Activated T-helper 1 cell treated with anti-CD3 and anti-CD28 coated beads, Interleukin-12 subunit alpha, Interleukin-12 subunit beta, Interleukin-2, Interleukin-4 antibody, amounts not matched to agents 30 ng/mL and 10 ng/mL and 1 ng/mL, durations not matched to agents 14 hours and 24 hours and 36 hours (primary cell): ENCODE measurements at places on chromosomes 1 and 21. TPM values are rescaled to one million over a fixed set of nuclear protein-coding genes. Genes with fewer than 3 reads are reported as not detected.
A peak's percentile ranks its signal among the peaks of the same experiment; 100 is the strongest.

Gene KCNE2
- not detected in 2 replicates for total RNA-seq

Gene AGBL4
- total RNA-seq, result not detected in 2 replicates

Gene WNT9A
- total RNA-seq, result not detected in 2 replicates

Gene GRIK1
- not detected in 2 replicates for total RNA-seq

Gene PDZK1IP1
- not detected in 2 replicates for total RNA-seq

Gene S100A12
- total RNA-seq, result not detected in 2 replicates

Gene ACTA1
- 0.20 TPM in 1 of 2 replicates, not detected in the other for total RNA-seq

Gene ITLN2
- not detected in 2 replicates for total RNA-seq

- peak; percentile 30 for DNase-seq
- peaks cover 2% of the 10 kb centered on the region for H3K36me3 ChIP-seq
- H3K4me3 ChIP-seq, result peak overlapping the region; percentile 46
- peaks cover 88% of the 10 kb centered on the region for H3K4me1 ChIP-seq
- peak overlapping the region; percentile 85 for H3K27ac ChIP-seq
- H3K27me3 ChIP-seq, result peaks cover 9% of the 10 kb centered on the region
Observed at GRCh38 chr1:182629499-182630096, 25.4 kb upstream of the RGS16 start.

DNA sequence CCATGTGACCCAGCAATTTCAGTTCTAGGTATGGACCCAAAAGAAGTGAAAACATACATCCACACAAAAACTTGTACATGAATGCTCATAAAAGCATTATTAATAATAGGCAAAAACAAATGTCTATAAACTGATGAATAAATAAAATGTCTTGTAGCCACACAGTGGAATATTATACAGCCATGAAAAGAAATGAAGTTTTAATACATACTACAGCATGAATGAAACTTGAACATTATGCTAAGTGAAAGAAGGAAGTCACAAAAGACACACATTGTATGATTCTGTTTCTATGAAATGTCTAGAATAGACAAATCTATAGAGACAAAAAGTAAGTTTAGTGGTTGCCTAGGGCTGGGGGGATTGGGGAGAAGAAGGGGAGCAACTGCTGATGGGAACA is 130.2 kb downstream of the CDC7 start:
- peaks cover 7% of the 10 kb centered on the region for H3K4me1 ChIP-seq
- H3K27ac ChIP-seq, result no peak overlapping the region
- H3K4me3 ChIP-seq, result no peak overlapping the region
- no peak for DNase-seq

GRCh38 chr1:117301901-117302300 is 65.3 kb upstream of the MAN1A2 start:
- H3K27me3 ChIP-seq, result no peaks in the 10 kb centered on the region
- DNase-seq, result no peak
- no peaks in the 10 kb centered on the region for H3K4me1 ChIP-seq

DNA sequence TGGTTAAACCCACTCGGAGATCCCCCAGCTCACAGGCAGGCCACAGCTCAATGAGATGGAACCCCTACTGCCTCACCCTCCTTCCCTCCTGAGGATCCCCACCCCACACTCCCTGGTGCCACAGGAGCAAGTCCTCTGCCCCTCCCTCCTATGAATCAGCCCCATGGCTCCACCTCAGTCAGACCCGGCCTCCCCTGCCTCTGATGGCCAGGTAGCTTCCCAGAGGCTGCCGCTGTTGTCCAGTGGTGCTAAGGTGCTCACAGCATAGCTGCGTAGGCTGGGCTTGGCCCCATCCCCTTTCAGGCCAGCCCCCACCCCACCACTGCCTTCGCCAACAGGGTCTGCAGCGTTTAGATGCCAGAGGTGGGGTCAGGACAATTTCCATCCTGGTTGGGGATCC is 98.5 kb upstream of the IGSF21 start:
- H3K4me1 ChIP-seq, result no peaks in the 10 kb centered on the region
- no peak overlapping the region for H3K27ac ChIP-seq
- no peak overlapping the region for H3K4me3 ChIP-seq
- no peaks in the 10 kb centered on the region for H3K36me3 ChIP-seq

DNA sequence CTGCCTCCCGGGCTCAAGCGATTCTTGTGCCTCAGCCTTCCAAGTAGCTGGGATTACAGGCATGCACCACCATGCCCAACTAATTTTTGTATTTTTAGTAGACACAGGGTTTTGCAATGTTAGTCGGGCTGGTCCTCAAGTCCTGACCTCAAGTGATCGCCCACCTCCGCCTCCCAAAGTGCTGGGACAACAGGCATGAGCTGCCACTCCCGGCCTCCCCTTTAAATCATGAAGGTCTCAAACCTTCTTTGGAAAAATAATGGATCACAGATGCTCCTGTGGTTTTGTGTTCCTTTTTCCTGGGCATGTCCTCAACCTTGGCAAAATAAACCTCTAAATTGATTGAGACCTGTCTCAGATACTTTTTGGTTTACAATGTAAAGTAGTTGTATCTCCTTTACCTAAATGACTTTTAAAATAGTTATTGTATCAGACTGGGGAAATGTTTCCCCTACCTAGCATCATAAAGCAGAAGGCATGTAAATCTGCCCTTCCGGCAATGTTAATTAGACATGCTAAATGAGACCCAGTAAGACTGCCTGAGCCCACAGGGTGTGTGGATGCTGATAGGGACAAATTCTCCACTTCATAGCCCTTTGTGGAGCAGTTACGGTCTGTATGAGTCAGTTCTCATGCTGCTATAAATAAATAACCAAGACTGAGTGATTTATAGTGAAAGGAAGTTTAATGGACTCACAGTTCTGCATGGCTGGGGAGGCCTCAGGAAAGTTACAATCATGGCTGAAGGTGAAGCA is 27.8 kb downstream of the CBR1 start:
- no peak overlapping the region for H3K4me3 ChIP-seq
- H3K27ac ChIP-seq, result no peak overlapping the region
- peaks cover 2% of the 10 kb centered on the region for H3K36me3 ChIP-seq
- no peak for DNase-seq
- no peaks in the 10 kb centered on the region for H3K4me1 ChIP-seq
- H3K27me3 ChIP-seq, result peaks cover 4% of the 10 kb centered on the region
